GM19239 (cell line): ENCODE measurements at places on chromosomes 3 and 15.

DNA sequence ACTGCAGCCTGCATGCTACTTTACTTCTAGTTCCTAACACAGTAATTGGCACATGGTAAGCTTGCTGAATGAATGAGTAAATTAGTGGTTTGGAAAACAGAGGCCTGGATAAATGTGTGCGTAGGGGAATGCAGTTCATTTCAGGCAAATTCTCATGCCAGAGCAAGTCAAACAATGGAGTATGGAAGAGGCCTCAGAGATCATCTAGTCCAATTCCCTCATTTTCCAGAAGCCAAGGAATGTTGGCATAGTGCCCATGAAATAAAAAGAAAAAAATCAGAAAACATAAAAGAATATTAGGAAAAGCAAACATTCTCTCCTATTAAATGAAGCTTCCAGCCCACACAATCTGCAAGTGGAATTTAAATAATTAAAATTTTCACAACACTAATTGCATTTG lies 92.4 kb downstream of the MB21D2 start:
- DNase-seq: no peak

DNA sequence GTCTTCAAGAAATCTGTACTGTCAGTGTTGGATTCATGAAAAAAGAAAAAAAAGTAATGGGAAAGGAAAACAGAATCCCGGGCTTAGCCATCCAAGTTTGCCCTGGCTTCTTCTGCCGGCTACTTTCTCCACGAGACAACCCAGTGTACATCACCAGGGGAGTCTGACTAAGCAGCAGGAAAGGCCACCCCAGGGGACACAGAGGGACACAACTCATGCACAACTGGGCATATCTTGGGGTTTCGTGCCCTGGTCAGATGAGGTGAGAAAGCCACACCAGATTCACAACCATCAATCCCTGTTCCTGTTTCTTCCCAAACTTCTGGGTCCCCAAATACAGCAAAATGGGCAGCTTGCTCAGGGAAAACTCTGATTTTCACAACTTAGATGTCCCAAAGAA lies 33.2 kb downstream of the ADAMTS17 start:
- DNase-seq: no peak

- DNase-seq: no peak
These were observed 30.5 kb upstream of the NOX5 start for GRCh38 chr15:68983961-68984481.

- peak; percentile 62 for DNase-seq
These were observed 48.5 kb downstream of the CHCHD6 start for GRCh38 chr3:126752303-126753190.

DNA sequence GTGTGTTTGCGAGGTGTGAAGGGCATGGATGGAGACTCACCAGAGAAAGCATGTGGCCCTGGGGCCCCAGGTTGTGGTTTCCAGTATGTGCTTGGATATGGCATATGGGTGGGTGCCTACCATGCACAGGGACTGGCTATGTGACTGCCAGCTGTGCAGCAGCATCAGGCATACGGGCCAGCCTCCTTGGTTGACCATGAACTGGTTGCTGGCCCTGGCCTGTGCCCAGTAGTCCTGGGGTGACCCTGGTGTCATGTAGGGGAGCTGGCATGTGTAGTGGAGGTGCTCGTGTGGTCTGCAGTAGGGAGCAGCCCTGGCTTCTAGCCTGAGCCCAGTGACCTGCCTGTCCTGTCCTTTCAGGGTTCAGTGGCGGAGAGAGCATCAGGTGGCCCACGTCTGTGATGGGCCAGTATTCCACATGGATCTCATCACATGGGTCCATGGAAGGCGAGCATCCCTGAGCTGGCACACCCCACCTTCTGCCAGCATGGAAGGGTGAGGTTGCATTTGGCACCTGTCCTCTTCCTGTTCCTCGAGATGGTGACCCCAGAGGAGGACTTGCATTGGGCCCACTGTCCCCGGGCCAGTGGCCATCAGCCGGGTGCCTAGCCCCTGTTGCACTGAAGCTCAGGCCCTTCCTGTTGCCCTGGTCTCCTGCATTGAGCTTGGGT lies 228.9 kb downstream of the SNRPN start:
- no peak for DNase-seq

DNA sequence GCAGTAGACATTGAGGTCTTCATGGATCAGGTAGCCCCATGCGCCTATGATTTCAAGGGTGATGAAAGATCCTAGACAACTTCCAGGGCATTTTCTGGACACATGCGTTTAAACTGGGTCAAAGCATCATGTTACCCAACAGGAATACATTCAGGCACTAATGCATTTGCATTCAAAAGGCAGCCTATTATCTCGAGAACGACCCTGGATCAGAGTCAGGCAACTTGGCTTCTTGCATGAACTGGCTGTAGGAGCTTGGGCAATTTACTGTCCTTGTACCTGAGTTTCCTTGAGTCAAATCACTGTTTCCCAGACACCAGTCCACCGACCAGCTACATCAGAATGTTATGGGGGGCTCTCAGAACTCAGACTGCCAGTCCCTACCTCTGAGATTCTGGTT lies 51.5 kb upstream of the CHST2 start:
- no peak for DNase-seq

GRCh38 chr3:30273304-30274072 lies 332.9 kb upstream of the TGFBR2 start:
- no peak for DNase-seq

GRCh38 chr15:72005483-72005882 lies 112.5 kb downstream of the MYO9A start:
- no peak for DNase-seq

GRCh38 chr3:27049792-27050191 lies 319.4 kb downstream of the NEK10 start:
- DNase-seq: no peak

GRCh38 chr3:96961576-96961975 lies 147.2 kb downstream of the EPHA6 start:
- no peak for DNase-seq

DNA sequence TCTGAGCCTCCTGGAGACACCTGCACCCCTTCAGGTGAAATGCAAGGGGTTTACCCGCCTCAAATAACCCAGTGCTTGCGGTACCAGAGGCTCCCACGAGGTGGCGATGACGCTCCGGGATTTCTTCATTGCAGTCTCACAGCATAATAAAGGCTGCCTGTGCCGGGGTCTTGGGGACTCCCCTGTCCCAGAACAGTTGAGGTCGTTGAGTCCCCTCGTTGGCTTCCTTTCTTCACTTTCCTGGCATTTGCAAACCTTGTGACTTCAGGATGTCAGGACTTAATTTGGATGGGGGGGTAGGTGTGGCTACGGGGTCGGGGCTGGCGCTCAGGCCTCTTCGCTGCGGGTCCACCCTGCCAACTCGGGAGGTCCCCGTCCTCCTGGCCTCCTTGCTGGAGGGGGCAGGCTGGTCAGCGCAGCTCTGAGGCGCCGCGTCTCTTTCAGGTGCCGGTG lies 1.3 kb downstream of the GNAT1 start:
- DNase-seq: peak; percentile 97

DNA sequence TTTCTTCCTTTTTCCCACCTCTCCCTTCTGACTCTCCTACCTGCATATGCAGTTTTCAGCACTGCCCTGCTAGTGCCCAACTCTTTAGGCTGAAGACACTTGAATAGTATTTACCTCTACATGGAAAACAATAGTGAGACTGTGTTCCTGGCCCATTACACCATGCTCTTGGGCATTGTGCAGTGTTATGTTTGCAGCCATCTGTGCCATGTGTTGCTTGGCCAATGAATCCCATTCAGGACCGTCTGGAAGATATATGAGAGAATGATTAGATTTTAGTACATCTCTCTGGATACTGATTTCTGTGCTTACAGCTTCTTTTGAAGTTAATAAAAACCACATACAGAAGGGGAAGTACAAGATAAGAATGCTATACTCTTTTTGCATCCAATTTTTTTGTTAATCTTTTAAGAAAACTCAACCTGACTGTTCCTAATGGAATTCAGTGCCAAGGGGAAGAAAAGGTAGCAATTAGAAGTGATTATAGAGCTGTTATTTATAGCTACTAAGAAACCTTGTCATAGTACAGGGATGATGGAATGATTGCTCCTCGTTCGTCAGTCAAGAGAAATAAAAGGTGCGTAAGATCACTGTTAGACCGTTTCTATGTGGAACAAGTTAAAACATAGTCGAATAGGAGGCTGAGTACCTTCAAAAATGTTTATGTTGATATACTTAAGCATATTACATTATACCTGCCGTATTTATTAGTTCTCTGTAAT lies 58.9 kb downstream of the TMEM41A start:
- DNase-seq: no peak

DNA sequence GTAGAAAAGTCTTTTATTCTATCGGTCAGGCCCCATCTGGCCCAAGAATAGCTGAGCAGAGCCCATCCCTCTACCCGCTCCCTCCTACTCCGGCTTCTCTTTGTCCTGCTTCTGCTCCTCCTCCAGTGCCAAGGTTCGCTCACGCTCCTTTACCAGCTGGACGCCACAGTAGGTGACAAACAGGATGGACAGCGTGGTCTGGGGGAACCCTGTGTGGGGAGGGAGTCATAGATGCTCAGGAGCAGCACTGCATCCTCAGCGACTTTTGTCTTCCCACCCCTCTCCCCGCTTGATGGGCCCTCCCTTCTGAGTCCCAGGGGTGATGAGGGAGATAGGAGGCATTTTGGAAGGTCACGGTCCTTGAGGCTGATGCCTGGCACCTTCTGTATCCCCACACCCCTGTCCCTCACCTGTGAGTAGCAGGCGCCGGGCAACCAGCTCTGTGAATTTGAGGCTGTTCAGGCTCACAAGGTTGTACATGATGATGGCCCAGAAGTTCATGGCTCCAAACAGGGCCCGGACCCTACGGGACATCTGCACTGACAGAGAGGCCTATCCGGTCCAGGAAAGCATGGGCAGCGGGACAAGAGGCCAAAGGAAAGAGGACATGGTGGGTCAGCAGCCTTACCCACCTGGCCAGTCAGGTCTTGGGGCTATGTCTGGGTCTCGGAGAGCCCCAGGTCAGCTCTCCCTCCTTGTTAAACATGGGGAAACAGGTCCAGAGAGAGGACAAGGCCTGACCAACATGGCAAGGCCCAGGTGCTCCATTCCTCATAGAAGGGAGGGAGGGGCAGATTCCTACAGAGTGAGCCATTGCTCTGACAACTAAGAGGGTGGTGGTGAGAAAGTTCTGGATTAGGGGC lies 7.6 kb downstream of the KLHL40 start:
- no peak for DNase-seq

DNA sequence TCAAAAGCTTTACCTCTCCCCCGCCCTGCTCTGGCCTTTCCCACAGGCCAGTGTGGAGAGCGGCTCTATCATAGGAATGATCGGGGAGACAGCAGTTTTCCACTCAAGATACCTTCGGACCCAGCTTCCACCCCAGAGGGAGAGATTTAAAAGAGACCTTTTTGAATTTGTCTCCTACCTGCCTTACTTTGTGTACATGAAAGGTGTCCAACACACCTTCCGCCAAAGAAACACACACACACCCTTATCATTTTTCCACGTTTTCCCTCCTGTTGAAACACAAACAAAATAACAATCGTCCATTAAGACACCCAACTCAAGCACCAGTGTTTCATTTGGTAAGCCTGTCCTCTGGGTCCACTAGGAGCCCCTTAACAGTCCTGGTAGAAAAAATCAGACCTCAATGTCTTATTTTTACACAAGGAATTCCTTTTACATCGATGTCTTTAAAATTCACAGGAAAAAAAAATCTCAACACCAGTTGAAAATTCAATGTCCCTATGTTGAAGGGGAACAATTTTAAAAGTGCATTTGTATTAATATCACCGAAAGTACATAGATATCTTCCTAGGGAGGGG lies 4.0 kb downstream of the HES1 start:
- DNase-seq: no peak

DNA sequence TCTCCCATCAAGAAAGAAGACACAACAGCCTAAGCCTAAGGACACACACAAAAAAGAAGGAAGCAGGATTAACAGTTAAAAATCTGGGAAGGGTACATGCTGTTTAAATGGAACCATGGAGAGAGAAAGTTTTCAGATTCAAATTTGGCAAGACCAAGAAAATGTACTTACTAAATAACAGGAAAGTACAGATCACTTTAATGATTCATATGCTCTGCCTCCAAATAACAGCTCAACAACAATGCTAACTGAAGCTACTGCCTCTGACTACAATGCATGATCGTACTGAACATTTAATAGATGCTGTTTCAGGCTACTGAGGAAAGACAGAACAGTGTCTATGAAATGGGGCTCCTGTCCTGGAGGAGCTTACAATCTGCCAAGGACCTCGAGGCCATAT lies 8.4 kb upstream of the NMB start:
- DNase-seq: no peak
